ENCODE measurements at places on chromosomes 1 and 21.

GRCh38 chr1:41751804-41752513, 166.8 kb downstream of the HIVEP3 start:
- peak; percentile 35 for DNase-seq

DNA sequence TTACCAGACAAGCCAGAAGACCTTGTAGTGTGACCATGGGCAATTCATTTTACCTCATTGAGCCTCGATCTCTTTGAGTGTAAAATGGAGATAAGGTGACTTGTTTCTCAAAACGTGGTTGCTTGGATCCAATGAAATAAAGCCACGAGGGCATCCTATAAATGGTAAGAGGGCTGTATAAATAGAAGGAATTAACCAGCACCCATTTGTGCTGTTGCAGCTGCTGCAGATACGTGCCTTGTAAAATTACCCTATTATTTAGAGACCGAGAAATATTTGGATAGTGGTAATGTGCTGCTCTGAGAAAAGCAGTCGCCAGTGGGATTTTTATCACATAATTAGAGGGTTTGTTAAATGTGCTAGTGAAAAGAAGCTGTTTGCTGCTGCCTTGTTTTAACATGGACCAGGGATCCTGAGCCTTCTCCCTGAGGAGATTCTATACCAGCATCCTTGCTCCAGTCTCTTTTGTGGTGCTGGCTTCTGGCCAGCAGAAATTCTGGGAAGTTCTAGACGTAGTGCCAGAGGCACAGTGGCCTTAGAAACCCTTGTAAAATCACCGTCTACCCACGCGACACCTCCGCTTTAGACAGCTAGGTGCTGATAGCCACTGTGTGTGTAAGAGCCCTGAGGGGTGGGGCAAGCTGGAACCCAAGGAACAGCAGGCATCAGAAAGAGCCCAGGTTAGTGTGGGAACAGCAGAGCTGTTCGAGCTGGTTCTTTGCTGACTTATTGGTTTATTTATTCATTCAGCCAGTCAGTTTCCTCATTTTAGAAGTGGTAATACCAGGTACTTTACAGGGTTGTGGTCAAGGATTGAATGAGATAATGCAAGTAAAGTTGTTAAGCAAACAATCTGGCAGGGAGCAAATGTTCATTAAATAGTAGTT, 137.5 kb downstream of the NOS1AP start:
- no peak for DNase-seq

DNA sequence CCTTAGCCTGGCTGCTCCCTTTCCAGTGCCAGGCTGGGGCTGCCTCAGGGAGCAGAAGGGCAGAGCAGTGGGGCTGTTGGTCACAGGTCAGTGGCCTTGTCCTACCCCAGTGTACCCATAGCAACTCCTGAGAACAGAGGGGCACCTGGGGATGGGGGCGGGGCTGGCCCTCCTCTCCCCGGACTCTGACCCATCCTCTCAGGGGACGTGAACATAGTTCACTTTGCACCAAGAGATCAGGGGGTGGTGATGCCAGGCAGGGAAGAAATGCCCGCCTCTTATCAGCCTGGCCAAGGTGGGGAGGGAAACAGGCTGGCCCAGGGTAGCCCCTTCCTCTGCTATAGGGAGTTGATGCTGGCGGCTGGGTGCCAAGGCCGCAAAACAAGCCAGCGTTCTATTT, 4.9 kb downstream of the ETNK2 start:
- no peak for DNase-seq

DNA sequence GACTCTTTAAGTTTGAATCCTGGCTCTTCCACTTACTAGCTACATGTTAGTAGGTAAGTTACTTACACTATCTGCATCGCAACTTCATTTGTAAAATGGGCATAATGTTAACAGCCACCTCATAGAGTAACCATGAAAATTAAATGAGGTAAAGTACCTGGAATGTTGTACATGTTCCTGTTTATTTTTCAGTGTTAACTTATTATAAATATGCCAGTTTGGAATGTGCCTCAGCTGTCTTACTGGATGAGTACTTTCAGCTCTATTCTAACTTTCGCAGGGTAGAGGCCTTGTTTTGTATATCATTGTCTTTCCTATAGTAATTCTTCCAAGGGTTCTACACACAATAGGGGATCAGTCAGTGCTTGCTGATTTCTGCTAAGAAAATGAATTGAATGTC, 167.4 kb downstream of the DUSP10 start:
- no peak for DNase-seq

- no peak for DNase-seq
These were observed 18.3 kb downstream of the INTS3 start for GRCh38 chr1:153746174-153746573.

- DNase-seq, result peak; percentile 61
These were observed 29.0 kb upstream of the SLAMF1 start for GRCh38 chr1:160675641-160676410.

- no peak for DNase-seq
These were observed 77.1 kb upstream of the SCCPDH start for GRCh38 chr1:246647113-246647512.

- DNase-seq, result no peak
These were observed 40.6 kb downstream of the NTNG1 start for GRCh38 chr1:107181253-107181969.

- DNase-seq, result peak; percentile 45
These were observed 62.9 kb downstream of the TEX35 start for GRCh38 chr1:178575611-178576361.

DNA sequence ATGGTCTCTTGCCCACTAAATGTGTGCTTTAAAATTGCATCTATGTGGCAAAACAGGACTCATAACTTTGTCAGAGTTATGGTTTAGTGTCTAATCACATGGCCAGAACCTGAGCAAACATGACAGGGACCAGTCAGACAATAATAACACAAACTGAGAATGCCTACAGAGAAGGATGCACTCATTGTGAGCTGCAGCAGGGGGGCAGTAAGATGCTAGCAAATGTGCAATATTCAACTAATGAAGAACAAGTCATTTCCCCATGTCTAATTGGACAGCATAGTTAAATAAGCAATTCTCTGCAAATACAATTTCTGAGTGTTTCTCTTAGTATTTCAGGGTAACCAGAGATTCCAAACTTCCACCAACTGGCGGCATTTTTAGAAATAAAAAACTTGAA, 30.8 kb downstream of the SPAG17 start:
- no peak for DNase-seq

GRCh38 chr1:40075266-40075665, 21.8 kb downstream of the PPT1 start:
- no peak for DNase-seq

GRCh38 chr1:3998086-3998485, 98.0 kb upstream of the C1orf174 start:
- DNase-seq, result no peak

- no peak for DNase-seq
These were observed 20.5 kb upstream of the SMYD3 start for GRCh38 chr1:246527402-246528088.

- DNase-seq, result no peak
These were observed 39.1 kb downstream of the NIPAL3 start for GRCh38 chr1:24454673-24455072.

- DNase-seq, result no peak
These were observed 58.3 kb downstream of the ERG start for GRCh38 chr21:38439957-38440356.
